ENCODE measurements at places on chromosomes 7 and 10. TPM values are rescaled to one million over a fixed set of nuclear protein-coding genes. Genes with fewer than 3 reads are reported as not detected.

DNA sequence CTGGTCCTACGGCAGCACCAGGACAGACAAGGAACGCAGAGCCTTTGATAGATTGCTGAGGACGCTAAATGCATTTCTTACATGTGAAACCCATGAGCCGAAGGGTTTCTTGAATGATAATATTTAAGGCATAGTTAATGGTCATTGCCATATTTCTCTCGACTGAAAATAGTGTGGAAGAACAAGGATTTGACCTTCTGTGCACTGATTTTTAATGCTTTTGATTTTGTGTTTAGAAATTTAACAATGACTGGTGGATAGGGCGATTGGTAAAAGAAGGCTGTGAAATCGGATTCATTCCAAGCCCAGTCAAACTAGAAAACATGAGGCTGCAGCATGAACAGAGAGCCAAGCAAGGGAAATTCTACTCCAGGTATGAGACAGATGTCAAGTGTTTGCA lies 150.8 kb downstream of the NSUN6 start:
- DNase-seq = no peak
- no peaks in the 10 kb centered on the region for H3K27me3 ChIP-seq
- no peaks in the 10 kb centered on the region for H3K36me3 ChIP-seq
- H3K4me3 ChIP-seq = no peak overlapping the region
- peaks cover 4% of the 10 kb centered on the region for H3K4me1 ChIP-seq

CYP26C1 gene
- under 0.01 TPM for total RNA-seq

DNA sequence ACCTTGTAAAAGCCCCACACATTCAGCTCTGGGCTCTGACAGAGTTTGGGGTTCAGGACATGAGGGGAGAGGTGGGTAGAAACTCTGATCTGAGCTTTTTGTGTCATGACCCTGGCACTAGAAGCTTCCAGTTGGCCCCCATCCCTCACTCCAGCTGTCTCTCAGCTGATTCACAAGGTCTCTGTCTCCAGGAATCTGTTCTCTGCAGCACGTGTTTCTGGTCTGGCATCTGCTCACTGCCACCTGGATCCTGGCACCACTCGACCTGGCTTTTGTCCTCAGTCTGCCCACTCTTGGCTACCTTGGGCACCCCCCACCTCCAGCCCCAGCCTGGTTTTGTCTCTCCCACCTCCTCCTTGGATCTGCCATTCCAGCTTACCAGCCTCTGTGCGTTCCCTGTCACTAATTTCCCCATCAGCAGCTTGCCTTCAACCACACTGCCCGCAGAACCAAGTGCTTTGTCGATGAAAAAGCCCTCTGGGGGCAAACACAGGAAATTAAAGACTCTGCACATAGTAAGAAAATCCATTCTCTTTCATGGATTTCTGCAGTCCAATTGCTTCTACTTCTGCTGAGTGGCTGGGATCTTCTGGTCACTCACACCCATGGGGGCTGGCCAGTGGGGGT lies 18.3 kb upstream of the ADCYAP1R1 start:
- H3K27me3 ChIP-seq = peaks cover 5% of the 10 kb centered on the region
- no peaks in the 10 kb centered on the region for H3K36me3 ChIP-seq
- H3K4me1 ChIP-seq = no peaks in the 10 kb centered on the region
- H3K27ac ChIP-seq = no peak overlapping the region
- DNase-seq = peak; percentile 69

MCM7 gene
- 28.6 TPM for total RNA-seq

DNA sequence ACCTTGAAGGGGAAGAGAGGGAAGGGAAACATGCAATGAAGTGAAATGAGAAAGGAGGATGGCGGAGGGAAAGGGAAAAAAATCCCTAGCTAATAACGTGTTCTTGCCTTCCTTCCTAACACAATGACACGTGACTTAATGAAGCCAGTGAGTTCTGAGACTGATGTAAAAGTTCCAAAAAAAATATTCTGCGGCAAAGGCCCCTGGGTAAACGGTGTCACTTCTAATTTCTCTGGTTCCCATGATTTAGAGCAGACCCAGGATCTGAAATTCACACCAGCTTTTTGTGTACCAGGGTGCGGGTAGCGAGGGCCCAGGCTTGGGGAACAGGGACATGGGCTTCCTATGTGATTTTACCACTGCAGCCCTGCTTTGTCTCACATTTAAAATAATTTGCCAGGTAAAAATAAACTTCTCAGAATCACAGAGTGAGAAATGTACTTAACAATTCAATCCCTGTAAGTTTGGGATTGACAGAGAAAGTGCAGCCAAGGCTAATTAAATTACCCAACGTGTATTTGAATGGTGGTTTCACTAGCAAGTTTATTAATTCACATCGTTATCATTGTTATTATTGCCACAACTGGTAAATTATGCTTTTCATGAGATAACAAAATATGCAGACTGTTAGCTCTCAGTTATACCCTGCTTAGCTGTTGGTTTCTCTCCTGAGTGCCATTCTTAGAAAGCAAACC lies 182.4 kb downstream of the SEM1 start:
- no peaks in the 10 kb centered on the region for H3K36me3 ChIP-seq
- H3K4me3 ChIP-seq = no peak overlapping the region
- no peak for DNase-seq

CLCN1 gene
- total RNA-seq = under 0.01 TPM

LHFPL3 gene
- not detected for total RNA-seq

GRCh38 chr10:130078120-130078519 lies 32.5 kb downstream of the C10orf143 start:
- no peak for DNase-seq
- H3K27ac ChIP-seq = no peak overlapping the region
- no peak overlapping the region for H3K4me3 ChIP-seq
- H3K27me3 ChIP-seq = no peaks in the 10 kb centered on the region

DPYSL4 gene
- 0.72 TPM for total RNA-seq

ANKRD61 gene
- not detected for total RNA-seq

C10orf53 gene
- not detected for total RNA-seq

SLC29A3 gene
- 3.8 TPM for total RNA-seq

- no peaks in the 10 kb centered on the region for H3K36me3 ChIP-seq
- DNase-seq = peak; percentile 41
- peaks cover 17% of the 10 kb centered on the region for H3K27me3 ChIP-seq
- H3K4me3 ChIP-seq = no peak overlapping the region
Observed at GRCh38 chr10:72030762-72031543, 57.4 kb downstream of the SPOCK2 start.

TEX36 gene
- total RNA-seq = not detected

DNA sequence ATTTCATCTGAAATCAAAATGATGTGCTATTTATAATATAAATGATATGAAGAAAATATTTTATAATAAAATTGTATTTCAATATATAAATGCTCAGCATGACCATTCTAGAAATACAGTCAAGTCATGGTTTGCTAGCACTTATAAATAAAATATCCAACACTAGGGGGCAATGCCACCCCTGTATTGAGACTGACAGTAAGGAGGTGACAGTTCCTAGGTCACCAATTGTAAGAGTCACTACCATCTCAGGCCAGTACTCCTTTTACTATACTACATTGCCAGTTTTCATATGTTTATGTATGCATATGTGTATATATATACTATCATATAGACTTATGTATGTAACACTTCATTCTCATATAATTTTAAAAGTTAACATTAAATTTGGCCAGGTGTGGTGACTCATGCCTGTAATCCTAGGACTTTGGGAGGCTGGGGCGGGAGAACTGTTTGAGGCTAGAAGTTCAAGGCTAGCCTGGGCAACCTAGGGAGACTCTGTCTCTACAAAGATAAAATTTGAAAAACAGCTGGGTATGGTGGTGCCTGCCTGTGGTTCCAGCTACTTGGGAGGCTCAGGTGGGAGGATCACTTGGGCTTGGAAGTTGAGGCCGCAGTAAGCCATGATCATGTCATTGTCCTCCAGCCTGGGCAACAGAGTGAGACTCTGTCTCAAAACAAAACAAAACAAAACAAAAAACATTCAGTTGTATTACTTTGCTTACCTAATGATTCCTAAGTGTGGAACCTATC lies 2.4 kb upstream of the CNOT4 start:
- H3K4me1 ChIP-seq = peaks cover 16% of the 10 kb centered on the region
- DNase-seq = no peak
- no peaks in the 10 kb centered on the region for H3K27me3 ChIP-seq
- no peak overlapping the region for H3K4me3 ChIP-seq
- H3K27ac ChIP-seq = no peak overlapping the region

GRCh38 chr10:92678206-92678605 lies 11.5 kb upstream of the HHEX start:
- H3K27ac ChIP-seq = no peak overlapping the region
- no peak for DNase-seq
- no peaks in the 10 kb centered on the region for H3K27me3 ChIP-seq
- no peaks in the 10 kb centered on the region for H3K36me3 ChIP-seq

DNA sequence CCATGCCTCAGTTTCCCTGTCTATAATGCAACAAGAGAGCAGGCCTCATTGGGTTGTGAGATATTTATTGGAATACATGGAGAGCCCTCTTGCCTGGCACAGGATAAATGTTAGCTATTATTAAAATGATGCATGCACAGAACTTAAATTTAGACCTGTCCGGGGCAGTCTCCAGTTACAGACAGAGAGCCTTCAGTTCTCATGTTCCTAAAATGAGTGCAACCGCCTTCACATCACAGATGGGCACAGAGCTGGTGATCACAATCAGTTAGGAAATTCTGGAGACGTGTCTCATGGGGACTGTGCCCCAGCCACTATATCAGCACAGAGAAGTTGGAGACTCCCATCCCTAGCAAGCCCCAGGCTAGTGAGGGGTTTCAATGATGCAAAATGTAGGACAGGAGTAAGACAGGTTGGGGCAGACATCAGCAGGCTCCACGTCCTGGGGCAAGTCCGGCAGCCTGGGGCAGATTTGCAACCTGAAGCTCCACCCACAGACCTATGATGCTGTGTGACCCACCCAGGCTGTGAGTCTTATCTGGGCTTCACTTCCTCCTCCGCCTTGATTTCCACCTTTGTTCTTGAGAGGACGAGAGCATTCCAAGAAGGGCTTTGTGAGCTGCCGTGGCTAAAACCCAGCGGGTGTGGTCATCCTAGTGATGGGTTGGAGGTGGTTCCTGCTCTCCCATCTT lies 49.4 kb downstream of the CXCL12 start:
- DNase-seq = no peak
- no peaks in the 10 kb centered on the region for H3K36me3 ChIP-seq
- H3K4me1 ChIP-seq = peaks cover 10% of the 10 kb centered on the region

All from osteoblast (primary cell).